Adipocyte (in vitro differentiated cells): ENCODE measurements at places on chromosomes 2 and 18.
A peak's percentile ranks its signal among the peaks of the same experiment; 100 is the strongest.

DNA sequence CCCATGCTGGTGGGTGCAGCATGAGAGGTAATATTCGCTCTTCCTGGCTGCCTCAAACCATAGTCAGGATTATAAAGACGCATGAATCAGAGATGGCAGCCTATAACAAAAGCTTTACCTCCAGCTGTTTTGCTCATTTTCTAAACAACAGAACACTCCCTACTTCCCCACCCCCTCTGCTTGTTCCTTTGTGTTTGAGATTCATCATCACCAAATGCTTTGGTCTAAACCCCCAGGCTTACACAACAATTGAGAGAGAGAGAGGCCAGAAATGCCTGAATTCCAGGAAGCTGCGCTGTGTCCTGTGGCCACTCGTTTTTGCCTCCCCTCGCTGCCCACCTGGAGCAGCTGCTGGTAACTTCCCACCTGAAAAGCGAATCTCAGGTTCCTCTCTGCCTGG is 78.8 kb upstream of the CAPN13 start:
- no peak for DNase-seq

DNA sequence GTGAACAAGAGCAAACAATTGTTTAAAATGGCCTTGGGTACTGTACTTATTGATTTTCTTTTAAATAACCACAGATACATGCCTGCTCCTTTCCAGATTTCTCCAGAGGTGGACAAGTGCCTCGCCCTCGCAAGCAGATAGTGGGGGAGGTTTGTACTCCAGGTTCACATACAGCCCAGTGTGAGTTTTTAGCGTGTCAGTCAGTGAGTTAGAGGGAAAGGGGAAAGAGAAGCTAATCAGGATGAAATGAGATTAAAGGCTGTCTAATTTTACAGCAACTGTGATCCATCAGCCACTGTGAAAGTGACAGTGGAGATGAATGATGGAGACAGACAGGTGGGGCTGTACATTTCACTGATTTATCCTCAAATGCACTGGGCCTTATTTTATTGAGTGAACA is 74.7 kb downstream of the KLHL14 start:
- DNase-seq = no peak

GRCh38 chr2:16900405-16901025 is 234.9 kb upstream of the CYRIA start:
- no peak for DNase-seq

DNA sequence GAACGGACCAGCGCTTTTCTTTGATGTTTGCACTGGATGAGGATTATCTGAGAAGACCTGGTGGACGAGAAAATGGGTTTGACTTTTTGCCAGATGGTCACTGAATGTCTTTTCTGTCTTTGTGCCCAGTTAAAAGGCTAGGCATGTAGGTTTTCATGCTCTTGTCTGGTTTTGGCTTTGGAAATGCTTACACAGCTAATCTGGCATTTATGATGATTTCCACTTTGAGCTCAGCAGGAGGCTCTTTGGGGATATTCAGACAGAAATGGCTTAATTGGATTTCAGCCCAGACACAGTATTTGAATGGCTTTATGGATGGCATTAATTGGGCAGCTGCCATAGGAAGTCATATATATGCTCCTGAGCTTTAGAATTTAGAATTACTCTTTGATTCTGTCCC is 59.6 kb downstream of the NCK2 start:
- peak; percentile 32 for DNase-seq

- peak; percentile 98 for DNase-seq
Observed at GRCh38 chr2:222993920-222994650, 57.9 kb upstream of the KCNE4 start.

GRCh38 chr2:147679955-147680531 is 164.8 kb upstream of the ACVR2A start:
- no peak for DNase-seq

DNA sequence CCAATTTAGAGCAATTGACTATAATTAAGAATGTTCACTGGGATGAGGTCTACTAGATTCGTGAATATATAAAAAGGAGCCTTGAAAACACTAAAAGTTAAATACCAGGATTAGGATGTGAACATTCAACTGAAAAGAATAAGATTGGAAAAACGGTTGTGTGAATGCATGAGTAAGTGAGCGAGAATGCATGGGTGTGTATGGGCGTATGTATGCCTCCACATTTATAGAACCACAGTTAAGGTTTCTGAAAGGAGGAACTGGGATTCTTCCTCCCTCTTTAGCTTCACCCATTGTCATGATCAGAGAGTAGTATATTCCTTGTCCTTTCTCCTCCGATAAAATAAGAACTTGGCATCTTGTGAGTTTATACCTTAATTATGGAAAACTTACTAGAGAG is 151.1 kb upstream of the UBE2E3 start:
- DNase-seq = no peak

- DNase-seq = no peak
Observed at GRCh38 chr2:37319754-37320609, 4.7 kb downstream of the PRKD3 start.

GRCh38 chr2:146189541-146189940 is 1655.3 kb upstream of the ACVR2A start:
- no peak for DNase-seq

DNA sequence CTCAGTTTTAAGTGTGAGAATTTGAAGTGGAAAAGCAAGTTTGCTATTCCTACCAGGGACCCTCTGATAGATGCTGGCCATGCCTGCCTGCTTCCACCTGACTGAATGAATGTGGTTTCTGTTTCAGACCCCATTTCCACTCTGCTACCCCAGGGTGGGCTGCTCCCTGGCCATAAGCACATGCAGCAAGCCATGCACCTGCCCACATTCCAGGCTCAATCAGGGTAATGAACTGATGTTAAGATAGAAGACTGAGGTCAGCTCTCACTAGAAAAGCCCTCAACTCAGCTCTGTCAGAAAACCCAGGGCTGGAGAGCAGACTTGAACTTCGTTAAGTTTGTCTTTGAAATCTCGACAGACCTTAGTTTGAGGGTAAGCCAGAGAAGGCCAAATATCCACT is 333.9 kb downstream of the CYRIA start:
- no peak for DNase-seq
